ENCODE measurements at places on chromosomes 2 and 18. TPM values are rescaled to one million over a fixed set of nuclear protein-coding genes. Genes with fewer than 3 reads are reported as not detected.

DNA sequence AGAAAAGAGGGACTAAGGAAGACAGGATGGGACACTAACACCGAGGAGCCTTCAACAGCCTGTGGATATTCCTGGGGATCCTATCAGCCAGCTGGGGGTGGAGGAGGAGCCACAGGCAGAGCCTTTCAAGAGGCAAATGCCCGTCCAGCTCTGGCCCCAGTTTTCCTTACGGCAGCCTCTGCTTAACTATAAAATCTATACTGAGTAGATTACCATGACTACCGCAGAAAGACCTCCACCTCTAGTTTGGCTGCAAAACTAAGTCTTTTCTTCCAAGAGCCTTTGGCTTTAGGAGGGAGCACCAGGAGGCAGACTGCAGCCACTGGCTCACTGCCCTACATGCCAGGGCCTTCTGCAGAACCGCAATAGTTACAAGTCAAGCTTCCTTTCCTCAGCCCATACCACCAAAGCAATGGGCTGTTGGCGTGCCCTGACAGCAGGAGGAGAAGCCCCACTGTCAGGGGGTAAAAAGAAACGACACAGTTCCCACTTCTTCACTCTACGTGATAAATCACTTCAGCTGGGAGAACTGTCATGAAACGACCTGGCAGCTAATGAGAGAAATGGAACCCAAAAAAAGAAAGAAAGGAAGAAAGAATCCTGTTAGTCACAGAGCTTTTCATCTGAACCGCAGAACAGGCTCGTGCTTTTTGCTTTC lies 25.1 kb upstream of the CREB1 start:
- DNase-seq = no peak
- H3K4me3 ChIP-seq = no peak overlapping the region
- H3K4me1 ChIP-seq = peaks cover 21% of the 10 kb centered on the region
- H3K36me3 ChIP-seq = no peaks in the 10 kb centered on the region
- H3K27ac ChIP-seq = no peak overlapping the region

DNA sequence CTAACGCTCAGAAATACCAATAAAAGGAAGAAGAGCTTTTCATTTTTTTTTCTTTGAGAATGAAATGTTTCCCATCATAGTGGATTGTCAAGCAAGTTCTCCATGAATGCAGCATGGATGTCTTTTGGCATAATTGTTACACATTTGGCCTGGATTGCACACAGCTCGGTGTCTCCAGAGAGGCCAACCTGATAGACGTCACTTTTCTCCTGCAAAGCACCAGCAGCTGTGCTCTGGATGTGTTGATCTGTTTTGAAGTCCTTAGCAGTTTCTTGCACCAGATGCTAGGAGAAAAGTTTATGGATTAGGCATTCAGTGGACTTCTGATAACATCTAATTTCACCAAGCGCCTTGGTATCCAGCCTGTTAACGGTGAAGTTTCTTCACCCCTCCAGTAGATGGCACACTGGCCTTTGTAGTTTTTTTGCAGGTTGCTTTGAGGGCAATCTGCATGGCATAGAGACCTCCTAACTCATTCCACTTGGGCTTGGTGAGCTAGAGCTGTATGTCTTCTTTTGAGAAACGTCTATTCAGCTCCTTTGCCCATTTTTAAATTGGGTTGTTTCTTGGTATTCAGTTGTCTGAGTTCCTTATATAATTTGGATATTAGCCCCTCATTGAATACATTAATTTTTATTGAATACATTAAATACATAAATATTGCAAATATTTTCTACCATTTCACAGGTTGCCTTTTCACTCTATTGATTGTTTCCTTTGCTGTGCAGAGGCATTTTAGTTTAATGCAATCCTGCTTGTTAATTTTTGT lies 59.7 kb downstream of the PTH2R start:
- H3K27me3 ChIP-seq = no peaks in the 10 kb centered on the region
- H3K4me3 ChIP-seq = no peak overlapping the region
- no peaks in the 10 kb centered on the region for H3K4me1 ChIP-seq
- no peaks in the 10 kb centered on the region for H3K36me3 ChIP-seq

- no peak overlapping the region for H3K27ac ChIP-seq
- no peak for DNase-seq
- no peak overlapping the region for H3K4me3 ChIP-seq
- peaks cover 12% of the 10 kb centered on the region for H3K36me3 ChIP-seq
- H3K27me3 ChIP-seq = no peaks in the 10 kb centered on the region
Measured at GRCh38 chr2:28413152-28413898, 20.7 kb downstream of the FOSL2 start.

DNA sequence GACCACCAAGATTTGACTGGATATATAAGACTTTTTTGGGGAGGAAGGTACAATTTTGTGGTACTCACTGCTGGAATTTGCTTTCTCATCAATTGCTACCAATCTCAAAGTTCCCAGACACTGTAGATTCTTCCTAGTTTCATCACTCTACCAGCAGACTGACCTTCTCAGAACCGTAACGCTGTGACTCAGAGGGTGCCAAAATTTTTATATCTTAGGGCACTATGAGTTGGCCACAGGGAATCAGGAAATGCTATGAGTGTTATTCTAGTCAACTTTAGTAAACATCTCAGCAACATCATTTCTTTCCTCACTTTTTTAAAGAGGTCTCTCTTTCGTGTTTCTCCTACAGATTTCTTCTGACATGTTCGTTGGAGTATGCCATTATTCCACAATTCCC lies 499.0 kb downstream of the TMX3 start:
- no peaks in the 10 kb centered on the region for H3K36me3 ChIP-seq
- DNase-seq = no peak
- no peaks in the 10 kb centered on the region for H3K4me1 ChIP-seq
- H3K27me3 ChIP-seq = peaks cover 3% of the 10 kb centered on the region

Gene NTSR2
- not detected for total RNA-seq

DNA sequence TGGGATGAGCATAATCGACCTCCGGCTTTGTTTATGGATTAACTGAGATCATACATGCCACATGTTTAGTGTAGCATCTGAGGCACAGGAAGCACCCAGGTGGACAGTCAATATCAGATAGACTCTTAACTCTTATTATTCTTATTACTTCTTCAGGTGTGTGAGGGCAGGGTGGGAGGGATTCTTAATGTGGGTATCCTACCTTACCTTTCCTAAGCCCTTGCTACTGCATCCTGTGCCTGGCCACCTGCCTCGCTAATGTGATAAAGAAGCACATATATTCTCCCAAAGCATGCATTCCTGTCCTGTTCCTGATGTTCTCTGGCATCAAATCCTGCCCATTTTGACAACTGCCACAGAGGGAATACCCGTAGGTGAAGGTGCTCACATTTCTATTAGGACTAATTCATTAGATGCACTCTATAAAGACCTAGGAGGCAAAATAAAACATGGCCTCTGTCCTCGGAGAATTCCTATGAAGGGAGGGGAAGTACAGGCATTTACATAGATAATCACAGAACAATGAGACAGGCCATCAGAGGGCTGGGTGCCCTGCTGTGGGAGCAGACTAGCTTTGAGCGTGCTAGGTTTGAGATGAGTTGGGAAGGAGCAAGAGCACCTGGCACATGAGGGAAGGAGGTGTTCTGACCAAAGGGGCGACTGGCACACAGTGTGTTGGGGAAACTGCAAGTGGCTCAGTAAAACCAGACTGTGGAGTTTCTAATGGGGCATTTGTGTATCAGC lies 19.5 kb upstream of the CELF4 start:
- no peaks in the 10 kb centered on the region for H3K36me3 ChIP-seq
- DNase-seq = no peak
- H3K4me3 ChIP-seq = no peak overlapping the region
- H3K27me3 ChIP-seq = peaks cover 26% of the 10 kb centered on the region

Gene KCNG2
- not detected for total RNA-seq
